ENCODE measurements at places on chromosomes 6 and 20. TPM values are rescaled to one million over a fixed set of nuclear protein-coding genes. Genes with fewer than 3 reads are reported as not detected.

Gene LRRC1
- total RNA-seq, result 1.5 TPM

Gene NINL
- 2.0 TPM for total RNA-seq

Gene CLPSL2
- total RNA-seq, result not detected

Gene GRM1
- not detected for total RNA-seq

- DNase-seq, result no peak
Observed at GRCh38 chr20:13510837-13511488, 127.8 kb downstream of the TASP1 start.

Gene SLC2A10
- 0.08 TPM for total RNA-seq

DNA sequence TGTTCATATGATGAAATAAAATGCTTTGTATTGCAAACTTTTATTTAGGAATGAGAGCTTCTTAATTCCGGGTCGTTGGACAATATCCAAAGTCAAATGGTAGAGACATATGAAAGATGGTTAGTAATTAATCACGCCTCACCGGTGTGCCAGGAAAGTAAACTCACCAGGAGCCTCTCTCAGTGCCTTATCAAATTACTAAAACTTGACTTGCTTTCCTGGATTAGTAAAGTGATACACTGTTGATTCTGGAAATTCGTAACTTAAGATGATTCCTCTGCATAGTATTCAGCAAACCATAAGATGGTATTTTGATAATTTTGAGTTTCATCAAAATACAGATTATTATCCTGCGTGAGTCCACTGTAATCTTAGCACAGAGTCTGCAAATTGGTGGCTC lies 115.2 kb downstream of the PAX1 start:
- no peak for DNase-seq

Gene DZANK1
- total RNA-seq, result 1.7 TPM

DNA sequence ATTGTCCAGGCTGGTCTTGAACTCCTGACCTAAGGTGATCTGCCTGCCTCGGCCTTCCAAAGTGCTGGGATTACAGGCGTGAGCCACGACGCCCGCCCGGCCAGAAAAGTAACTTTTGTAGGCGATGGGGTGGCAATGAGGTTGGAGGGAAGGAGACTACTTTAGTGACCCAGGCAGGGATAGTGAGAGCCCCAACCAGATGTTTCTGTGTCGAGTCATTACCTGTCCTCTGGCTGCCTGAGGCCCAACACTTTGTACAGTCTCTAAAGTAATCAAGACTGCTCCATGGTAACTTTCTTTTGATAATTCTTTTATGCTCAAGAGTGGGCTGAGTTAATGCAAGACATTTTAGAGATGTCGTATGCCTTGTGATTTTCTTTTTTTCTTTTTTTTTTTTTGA lies 6.8 kb downstream of the SASH1 start:
- no peak for DNase-seq

- DNase-seq, result no peak
Observed at GRCh38 chr6:166567107-166567506, 19.4 kb downstream of the RAMACL start.

DNA sequence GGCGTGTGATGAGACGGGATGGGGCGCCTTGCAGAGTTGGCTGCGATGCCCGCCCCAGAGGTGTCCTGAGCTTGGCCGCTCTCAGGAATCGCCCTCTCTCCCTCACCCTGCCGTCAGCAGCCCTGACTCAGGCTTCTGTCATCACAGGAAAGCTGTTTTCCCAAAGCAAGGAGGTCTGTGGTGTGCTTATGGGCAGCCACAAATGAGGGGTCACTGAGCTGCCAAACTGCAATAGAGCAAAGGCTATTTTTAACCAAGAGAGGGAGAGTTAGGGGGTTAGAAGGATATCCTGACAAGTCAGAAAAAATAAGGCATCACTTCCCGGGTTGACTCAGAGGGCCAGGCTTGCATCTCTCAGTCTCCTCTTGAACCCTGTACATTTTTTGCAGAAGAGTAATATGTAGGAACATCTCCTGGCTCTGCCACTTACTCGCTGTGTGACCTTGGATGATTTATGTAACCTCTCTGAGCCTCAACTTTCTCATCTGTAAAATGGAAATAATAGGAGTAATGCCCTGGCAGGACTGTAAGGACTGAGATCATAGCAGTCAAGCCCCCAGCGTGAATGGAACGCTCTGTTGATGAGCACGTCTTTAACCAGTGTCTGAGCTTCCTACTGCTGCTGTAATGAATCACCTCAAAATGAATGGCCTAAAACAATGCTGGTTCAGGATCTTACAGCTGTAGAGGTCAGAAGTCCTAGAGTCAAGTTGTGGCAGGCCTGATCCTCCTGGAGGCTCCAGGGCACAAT lies 181.9 kb downstream of the NFATC2 start:
- DNase-seq, result no peak

Gene SMIM29
- 14.2 TPM for total RNA-seq

GRCh38 chr20:6689339-6689973 lies 78.0 kb upstream of the BMP2 start:
- DNase-seq, result no peak

Gene OLIG3
- 0.10 TPM for total RNA-seq

DNA sequence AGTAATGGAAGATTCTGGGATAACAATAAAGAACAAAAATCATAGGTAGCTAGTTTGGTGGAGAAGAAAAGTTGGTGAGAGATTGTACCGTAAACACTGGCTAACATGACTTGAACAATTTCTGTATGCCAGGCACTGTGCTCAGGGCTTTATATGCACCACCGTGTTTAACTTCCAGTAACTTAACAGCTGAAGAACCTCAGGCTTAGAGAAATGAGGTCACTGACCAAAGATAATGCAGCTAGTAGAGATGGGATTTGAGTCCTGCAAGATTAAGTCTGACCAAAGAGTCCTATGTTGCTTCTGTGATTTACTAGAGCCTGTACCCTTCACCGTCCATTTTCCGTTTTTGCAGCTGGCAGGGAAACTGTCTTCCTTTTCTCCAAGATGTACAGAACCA lies 2.7 kb downstream of the CSTF1 start:
- DNase-seq, result no peak

Measured in activated naive CD8-positive, alpha-beta T cell treated with anti-CD3 and anti-CD28 coated beads for 36 hours (primary cell).